ENCODE measurements at places on chromosomes 4 and X.

GRCh38 chrX:153774576-153775292 is 6.1 kb upstream of the SRPK3 start:
- DNase-seq: no peak

DNA sequence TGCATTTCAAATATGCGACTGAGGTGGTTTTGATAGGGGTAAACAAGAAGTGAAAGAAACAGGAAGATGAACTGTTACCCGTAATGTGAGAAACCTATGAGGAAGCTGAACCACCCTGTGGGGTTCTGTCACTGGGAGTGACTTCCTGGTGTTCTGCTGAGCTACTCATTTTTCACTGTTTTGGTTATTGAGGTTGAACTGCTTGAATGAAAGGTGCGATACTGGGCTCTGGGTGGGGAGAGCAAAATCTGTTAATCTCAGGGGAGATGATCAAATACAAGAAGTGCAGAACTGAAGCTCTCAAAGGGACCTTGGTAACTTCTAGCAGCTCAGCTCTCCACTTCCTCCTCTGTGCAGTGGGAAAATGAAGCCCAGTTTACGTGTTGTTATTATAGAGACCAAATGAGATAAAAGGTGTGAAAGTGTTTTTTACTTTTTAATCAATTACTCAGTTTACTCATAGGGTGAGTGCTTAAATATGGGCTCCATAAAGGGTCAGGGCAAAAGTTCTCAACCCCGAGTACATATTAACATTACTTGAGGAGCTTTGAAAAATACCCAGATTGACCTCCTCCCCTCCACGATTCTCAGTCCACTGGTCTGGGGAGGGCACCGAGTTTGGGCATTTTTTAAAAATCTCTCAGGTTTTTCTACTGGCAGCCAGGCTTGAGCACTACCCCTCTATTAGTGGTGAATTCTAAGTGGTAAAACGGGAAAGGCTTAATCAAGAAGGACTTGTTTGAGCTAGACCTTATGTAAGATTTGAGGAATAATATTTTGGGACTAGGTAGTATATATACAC is 66.7 kb downstream of the COQ2 start:
- no peak for DNase-seq

- no peak for DNase-seq
Measured at GRCh38 chrX:152735860-152736511, 2.4 kb downstream of the MAGEA12 start.

GRCh38 chrX:123698979-123699520 is 33.8 kb downstream of the THOC2 start:
- peak; percentile 5 for DNase-seq

DNA sequence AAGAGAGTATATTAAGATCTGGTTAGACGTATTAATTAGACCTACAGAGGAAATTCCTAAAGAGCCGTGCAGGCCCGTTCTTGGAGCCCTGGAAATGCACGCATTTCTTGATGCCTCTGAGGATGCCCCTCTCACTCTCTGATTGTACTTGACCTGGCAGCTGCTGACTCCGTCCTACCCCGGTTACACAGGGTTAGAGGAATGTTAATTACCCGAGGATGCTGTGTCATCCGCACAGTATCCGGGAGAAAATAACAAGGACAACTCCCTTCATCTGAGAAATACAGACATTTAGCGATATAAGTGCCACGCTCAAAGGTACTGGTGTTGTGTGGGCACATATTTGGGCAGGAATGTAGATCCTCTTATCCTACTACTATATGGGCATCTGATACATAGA is 404.6 kb upstream of the FAT1 start:
- peak; percentile 88 for DNase-seq

DNA sequence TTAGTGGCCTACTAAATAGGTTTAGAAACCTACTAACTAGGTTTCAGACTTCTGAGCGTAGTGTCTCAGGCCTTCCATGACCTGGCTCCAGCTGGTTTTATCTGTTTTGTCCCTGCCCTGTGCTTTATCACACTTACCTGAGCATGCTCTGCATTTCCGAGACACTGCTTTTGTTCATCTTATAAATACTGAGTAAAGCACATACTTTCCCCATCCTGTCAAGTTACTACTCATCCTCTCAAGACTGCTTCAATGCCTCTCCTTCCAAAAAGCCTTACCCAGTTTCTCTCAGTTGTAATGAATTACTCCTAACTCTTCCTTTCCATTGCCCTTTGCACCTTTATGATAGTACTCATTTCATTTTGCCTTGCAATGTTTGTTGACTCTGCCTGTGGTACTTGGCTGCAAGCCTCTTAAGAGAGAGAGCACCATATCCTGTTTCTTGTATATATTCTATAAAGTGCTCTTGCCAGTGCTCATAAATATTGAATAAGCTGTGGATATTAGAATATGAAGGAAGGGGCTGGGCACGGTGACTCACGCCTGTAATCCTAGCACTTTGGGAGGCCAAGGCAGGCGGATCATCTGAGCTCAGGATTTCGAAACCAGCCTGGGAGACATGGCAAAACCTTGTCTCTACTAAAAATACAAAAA is 34.4 kb downstream of the SLAIN2 start:
- DNase-seq: peak; percentile 43

GRCh38 chrX:131801066-131801465 is 222.0 kb upstream of the STK26 start:
- DNase-seq: no peak

- DNase-seq: peak; percentile 81
Measured at GRCh38 chr4:53478671-53479456, 101.4 kb downstream of the FIP1L1 start.

GRCh38 chr4:187141101-187141500 is 417.4 kb upstream of the FAT1 start:
- DNase-seq: no peak

DNA sequence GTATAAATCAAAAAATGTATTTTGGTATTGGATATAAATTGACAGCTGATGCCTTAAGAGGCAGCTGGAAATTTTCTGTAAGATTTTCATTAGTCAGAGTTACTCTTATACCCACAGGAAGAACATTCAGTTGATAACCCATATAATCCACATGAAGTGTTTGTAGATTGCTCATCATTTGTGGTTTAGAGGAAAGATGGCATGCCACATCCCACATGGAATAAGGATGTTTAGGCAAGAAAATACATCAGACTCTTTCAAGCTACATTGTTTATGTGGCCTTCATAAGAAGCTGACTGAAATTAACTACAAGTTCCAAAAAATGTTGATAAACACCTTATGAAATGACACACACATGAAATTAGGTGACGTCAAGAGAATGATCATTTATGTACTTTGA is 56.6 kb downstream of the AREG start:
- peak; percentile 48 for DNase-seq

DNA sequence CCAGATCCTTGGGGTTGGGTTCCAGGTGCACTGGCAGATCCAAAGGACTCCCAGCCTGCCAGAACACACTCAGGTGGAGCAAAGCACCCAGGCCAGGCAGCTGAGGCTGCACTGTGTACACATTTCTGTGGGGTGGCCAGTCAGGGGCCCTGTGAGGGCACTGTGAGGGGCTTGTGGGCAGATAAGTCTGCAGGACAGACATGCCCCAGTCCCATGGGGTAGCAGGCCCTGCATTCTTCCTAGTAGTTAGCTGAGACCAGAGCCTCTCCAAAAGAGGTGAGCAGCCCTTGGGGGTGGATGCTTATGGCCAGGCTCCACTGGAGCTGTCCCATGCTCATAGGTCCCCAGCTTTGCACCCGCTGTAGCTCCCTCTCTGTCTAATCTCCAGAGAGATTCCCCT is 7.6 kb downstream of the ETDB start:
- no peak for DNase-seq

GRCh38 chrX:39519566-39520301 is 578.0 kb downstream of the BCOR start:
- no peak for DNase-seq

DNA sequence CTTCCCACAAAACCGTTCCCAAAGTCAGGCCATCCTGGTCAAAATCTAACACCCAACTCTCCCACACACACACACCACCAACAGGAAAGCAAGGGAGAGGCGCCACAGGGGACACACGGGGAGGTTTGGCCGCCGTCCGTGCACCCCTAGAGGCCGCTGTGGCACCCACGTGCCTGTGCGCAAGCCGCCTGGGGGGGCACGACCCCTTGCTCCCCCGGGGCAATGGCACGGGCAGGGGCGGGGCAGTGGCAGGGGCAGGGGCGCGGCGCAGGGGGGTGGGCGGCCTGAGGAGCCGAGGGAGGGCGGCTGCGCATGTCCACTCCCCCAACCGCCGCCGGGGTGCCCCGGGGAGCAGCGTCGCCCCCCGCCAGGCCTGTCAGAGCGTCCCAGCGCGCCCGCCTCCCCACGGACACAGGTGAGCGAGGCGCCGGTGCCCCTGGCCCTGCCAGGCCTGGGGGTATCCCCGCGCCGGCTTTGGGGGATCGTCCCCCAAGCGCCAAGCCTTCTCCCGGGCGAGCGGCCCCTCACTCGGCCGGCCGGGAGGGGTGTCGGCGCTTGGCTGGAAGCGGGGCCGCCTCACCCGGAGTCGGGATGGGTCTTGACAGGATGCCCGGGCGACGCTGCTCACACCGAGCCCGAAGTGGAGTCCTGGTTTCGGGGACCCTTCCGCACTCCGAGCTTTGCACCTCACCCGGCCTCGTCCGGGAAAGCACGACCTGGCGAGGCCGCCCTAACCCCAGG is at the start of gene ERAS:
Gene ERAS, plus strand, starts transcription at position 379 of the 741 bp plus-strand sequence. CDS start 2,611 bp downstream, outside the sequence.
- DNase-seq: no peak

DNA sequence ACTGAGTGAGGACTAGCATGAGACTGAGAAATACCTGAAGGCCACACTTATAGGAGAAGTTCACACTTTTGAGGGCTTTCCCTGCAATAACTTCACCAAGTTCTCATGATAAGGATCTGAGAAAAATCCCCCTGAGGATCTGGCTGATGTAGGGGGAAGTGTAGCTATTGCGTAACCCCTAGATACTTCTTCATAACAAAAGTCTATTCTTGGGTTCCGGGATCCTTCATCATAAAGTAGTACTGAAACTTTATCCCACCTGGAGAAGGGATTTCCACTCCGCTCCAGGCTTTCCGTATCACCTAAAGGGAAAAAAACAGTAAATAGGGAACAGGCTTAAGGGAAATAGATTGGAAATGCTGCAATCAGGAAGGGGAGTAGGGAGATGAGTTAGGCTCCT is 13.3 kb downstream of the USP27X start:
- no peak for DNase-seq

GRCh38 chr4:127698789-127699200 is 31.4 kb upstream of the SLC25A31 start:
- DNase-seq: peak; percentile 55

- DNase-seq: no peak
Measured at GRCh38 chrX:41085512-41085877, 250 bp downstream of the USP9X start.

GRCh38 chr4:175440786-175441185 is 371.3 kb downstream of the GPM6A start:
- DNase-seq: no peak

- peak; percentile 69 for DNase-seq
Measured at GRCh38 chr4:89737888-89738287, 99.1 kb downstream of the SNCA start.

DNA sequence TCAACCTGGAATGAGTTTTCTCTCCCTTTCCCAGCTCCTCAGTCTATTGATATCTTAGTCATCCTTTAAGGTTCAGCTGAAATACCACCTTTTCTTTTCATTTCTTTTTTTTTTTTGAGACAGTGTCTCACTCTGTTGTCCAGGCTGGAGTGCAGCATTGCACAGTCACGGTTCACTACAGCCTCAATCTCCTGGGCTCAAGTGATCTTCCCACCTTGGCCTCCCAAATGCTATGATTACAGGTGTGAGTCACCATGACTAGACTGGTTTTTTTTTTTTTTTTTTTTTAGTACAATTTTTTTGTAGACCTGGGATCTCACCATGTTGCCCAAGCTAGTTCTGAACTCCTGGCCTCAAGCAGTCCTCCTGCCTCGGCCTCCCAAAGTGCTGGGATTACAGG is 28.9 kb downstream of the AFF1 start:
- no peak for DNase-seq

GRCh38 chr4:175807547-175807946 is 4.5 kb downstream of the GPM6A start:
- DNase-seq: no peak

DNA sequence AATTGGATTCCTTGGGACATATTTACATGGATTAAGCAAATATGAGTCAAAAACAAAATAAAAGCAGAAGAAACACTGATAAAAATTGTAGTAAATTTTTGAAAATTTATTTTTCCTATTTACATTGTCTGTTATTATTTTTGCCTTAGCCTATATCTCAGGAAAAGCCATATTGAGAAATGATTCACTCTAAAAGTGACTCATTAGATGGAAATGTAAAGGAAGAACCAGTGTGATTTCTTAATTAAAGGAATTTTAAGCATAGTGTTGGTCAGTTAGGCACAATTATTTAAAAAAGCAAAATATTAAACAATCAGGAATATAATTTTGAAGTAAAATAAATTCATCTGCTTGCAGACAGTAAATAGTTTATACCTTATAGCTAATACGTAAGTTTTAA is 167.4 kb upstream of the NAP1L5 start:
- no peak for DNase-seq

- DNase-seq: no peak
Measured at GRCh38 chr4:127849505-127850234, 31.0 kb upstream of the PLK4 start.

DNA sequence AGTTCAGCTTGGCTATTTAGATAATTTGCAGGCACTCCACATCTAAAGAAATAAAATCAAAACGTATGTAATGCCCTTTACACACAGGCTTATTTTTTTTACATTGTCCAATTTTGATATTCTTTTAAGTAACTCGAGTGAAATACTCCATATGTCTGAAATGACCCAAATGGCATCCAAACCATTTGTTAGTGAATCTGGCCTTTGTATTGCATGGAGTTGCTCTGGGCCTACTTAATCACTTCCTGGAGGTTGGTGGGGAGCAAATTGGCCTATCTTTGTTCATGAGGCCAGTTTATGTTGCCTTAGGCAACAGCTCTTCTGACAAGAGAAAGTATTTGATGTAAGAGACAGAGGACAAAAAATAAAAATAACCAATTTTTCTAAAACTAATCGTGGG is 47.6 kb upstream of the TMEM131L start:
- DNase-seq: no peak

GRCh38 chr4:156195914-156196313 is 242.2 kb upstream of the CTSO start:
- no peak for DNase-seq

DNA sequence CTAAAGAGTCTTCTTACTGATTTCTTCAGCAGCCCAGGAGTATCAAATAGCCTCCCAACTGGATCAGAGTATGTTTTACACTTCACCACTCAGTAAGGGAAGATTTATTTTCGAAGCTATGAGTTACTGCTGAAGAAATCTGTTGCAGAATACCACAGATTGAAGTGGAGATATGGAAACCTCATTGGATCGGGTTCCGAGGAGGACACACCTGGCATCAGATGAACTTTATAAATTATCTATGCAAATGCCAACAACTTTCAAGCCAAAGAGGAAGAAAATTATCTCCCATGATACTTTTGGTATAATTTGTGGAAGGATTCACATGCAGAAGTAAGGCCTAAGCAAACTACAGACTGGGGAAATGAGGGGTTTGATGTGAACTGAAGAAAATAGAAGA is 515.9 kb upstream of the NDST4 start:
- peak; percentile 30 for DNase-seq

DNA sequence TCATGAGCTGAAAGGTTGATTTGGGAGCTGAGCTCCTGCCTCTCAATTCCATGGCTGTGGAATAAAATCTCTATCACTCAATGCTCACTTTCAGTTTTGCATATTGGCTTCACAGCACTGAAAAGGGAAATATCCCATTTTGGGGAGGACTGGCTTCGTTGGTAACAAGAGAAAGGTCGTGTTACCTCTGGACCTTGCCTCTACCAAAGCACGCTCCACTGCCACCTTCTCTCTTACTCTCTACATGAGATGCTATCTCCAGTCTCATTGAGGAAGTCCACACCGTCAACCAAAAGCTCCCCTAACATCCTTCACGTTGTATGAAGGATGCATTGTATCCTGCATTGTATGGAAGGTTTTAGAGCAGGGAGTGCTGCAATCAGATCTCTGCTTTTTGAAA is 195.0 kb upstream of the LDB2 start:
- no peak for DNase-seq
